ENCODE measurements at places on chromosomes 16 and 17. TPM values are rescaled to one million over a fixed set of nuclear protein-coding genes. Genes with fewer than 3 reads are reported as not detected.

CD68 gene
- total RNA-seq: 120 TPM

KRT28 gene
- not detected for total RNA-seq

C17orf100 gene
- 0.63 TPM for total RNA-seq

DNA sequence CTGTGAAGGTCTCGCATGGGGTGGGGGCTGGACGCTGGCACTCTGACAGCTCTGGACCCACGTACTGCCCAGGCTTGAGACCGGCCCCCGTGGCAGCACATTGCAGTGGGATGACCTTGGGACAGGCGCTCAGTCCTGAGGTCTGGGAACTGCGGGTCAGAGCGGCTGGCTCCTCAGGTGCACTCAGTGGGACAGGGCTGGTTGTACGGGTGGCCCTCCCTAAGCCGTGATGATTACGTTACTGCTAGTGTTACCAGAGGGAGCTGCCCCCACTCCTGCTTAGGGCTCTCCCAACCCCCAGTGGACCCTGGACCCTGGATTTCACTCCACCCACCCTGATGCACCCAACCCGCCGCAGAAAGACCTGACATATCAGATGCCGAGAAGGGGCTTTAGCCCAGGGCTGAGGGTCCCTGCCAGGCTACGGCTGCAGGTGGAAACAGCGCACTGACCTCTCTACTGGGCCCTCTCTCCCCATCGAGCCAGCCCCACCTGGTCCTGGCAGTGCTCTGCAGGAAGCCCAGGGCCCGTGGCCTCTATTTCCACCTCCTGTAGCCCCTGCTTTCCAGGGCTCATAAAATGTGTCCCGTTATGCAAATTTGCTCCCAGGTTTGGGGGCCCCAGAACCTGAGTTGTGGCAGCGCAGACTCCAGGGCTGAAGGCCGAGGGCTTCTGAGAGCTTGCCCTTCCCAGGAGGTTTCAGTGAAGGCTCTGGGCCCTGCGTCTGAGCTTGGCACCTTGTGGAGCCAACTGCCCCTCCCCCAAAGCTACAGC, 77.2 kb downstream of the RTN4RL1 start:
- DNase-seq: no peak

Measured in heart left ventricle (tissue), 16 donors.